AG09309 (cell line): ENCODE measurements at places on chromosomes 11 and 22.

DNA sequence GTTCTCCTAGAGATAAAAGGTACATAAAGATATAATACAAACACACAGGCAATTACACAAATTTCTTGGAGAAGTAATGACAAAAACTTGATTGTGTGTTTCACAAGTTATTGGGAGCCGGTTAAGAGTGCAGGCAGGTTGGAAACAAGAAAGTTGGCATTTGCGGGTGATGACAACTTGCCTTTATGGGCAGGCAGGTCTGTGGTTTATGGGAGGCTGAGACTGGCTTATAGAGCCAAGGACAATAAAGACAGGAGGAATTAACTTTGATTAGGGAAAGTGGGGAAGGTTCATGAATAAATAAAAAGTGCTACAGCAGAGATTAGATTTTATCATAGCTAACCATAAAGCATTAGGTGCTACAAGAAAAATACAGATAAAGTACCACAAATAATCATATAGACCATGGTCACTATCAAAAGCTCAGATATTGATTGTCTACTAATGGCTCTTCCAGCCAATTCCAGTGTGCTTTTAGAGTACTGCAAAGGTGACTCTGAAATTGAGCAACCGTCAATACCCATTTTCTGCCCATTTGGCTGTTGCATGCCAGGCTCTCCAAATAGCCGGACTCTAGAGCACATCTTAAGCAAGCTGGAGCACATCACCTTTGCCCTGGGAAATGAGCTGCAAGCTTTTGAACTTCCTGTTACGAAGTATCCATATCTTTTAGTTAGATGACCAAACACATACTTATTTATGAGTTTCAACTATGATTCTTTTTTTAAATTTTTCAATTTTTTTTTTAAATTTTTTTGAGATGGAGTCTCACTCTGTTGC lies 33.9 kb upstream of the GAB2 start:
- DNase-seq: no peak

DNA sequence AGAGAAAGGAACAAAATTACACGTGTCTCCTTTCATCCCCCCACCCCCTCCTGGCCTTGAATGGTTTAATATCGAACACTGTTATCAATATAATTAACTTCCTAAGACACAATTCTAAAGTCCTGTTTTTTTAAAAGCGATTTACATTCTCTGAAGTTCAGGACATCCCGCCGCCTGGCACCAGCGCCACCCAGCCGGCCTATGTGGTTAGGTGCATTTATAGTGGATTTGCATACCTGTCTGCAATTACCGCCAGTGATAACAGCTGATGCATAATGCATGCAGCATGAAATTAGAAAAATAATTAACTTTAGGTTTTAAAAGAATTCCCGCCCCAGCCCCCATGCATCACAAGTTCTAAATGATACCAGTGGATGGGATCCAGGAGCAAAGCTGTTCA lies 58.6 kb downstream of the MACROD1 start:
- DNase-seq: no peak

- no peak for DNase-seq
These were observed 3.7 kb upstream of the RANGAP1 start for GRCh38 chr22:41289671-41290070.

GRCh38 chr11:22711071-22711770 lies 44.8 kb downstream of the GAS2 start:
- no peak for DNase-seq

- no peak for DNase-seq
These were observed 161.5 kb upstream of the ISX start for GRCh38 chr22:34904486-34904885.

DNA sequence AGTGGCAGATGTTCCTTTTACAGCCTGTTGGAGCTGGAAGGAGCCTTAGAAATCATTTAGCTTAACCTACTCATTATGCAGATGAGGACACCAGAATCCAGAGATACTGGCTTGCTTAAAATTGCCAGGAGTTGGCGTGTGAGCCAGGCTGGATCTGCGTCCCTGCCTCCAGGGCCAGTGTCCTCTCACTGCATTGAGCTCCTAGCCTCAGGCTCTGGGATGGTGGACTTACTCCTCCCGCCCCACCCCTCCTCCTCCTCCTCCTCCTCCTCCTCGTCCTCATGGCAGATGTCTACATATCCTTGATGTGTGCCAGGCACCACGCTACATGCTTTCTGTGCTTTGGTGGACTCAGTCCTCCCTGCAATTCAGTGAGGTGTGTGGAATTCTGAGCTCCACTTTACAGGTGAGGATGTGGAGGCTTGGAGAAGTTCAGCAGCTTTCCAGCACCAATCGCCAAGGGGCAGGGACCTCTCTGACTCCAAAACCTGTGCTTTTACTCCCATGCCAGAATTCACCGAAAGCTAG lies 24.1 kb downstream of the ADAMTS15 start:
- no peak for DNase-seq

GRCh38 chr11:13215149-13215548 lies 62.4 kb upstream of the BMAL1 start:
- peak; percentile 43 for DNase-seq

DNA sequence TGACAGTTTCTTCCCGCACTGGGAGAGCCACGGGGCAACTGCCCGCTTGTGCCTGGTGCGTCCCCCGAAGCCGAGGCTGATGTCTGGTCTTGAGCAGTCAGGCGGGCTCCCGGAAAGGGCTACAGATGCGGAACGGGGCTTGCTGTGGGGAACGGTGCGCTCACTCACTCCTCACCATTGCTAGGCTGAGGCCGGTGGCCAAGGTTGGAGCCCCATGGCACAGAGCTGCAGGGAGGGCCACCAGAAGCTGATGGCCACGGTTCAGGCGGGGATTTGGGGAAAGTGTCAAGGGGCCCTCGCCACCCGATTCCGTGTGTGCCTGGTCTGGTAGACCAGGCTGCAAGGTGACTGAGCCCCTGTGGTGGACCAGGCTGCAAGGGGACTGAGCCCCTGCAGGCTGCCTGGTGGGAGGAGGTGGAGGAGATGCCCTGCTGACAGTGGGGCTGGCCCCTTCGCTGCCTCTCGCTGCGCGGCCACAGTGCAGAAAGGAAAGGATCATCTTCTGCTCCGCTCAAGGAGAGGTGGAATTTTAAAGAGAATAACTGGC lies 1315.8 kb downstream of the BRD1 start:
- no peak for DNase-seq
